ENCODE measurements at places on chromosomes 4 and X. TPM values are rescaled to one million over a fixed set of nuclear protein-coding genes. Genes with fewer than 3 reads are reported as not detected.

Gene SLIT2
- total RNA-seq = 0.28 TPM

Gene MRFAP1L1
- total RNA-seq = 29.5 TPM

Gene TCEAL6
- total RNA-seq = not detected

Gene KIT
- 1.5 TPM for total RNA-seq

Gene RAB39B
- total RNA-seq = 2.0 TPM

Gene PPP4R3C
- total RNA-seq = not detected

Gene PF4V1
- 0.51 TPM for total RNA-seq

All from Panc1 (cell line).